ENCODE measurements at places on chromosomes 2 and 18. TPM values are rescaled to one million over a fixed set of nuclear protein-coding genes. Genes with fewer than 3 reads are reported as not detected.

GRCh38 chr2:237359894-237360780 is 53.8 kb downstream of the COL6A3 start:
- no peak for DNase-seq

GRCh38 chr2:207051385-207051965 is 112.2 kb downstream of the CPO start:
- DNase-seq, result no peak

The FRZB gene
- total RNA-seq, result not detected

The ACVR1C gene
- 2.4 TPM for total RNA-seq
